ENCODE measurements at places on chromosomes 7 and 10.

- DNase-seq = no peak
Observed at GRCh38 chr10:62057359-62057758, 155.9 kb downstream of the ARID5B start.

GRCh38 chr10:28470873-28471651 is 61.9 kb upstream of the WAC start:
- no peak for DNase-seq

DNA sequence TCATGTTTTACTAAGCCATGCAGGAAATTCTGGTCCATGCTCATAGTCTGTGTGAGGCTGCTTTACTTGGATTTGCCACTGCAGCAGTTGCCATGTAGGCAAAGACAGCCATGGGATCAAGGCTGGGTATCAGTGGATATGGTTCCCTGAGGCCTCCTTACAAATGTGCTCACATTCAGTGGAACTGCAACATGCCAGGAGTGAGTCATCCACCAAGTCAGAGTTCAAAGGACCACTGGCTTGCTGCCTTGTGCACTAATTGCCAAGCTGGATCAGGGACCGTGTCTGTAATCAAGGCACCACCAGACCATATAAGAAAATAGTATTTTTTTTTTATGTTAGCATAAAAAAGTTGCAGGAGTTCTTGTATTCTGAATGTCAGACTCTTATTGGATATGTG is 101.0 kb downstream of the CDCA7L start:
- no peak for DNase-seq

DNA sequence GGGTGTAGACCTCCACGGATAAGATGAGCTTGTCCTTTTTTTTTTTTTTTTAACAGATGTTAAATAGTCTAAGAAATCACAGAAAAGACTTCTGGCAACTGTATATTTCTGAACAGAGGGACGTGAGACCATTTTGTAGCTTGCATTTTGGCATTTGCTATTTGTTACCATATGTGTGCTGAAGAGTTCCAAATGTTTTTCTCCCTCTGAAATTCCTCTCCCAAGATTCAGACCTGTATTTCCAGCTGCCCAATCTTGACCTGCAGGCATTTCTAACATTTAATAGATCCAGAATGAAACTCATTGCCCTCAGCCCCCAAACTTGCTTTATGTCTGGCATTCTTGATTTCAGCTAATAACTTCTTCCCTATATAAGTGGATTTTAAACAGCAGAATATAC is 223.1 kb upstream of the FZD1 start:
- no peak for DNase-seq

GRCh38 chr7:104850374-104850773 is 163.6 kb upstream of the KMT2E start:
- DNase-seq = no peak

- DNase-seq = no peak
Observed at GRCh38 chr7:66409493-66409892, 204.4 kb downstream of the TPST1 start.

- DNase-seq = no peak
Observed at GRCh38 chr7:18180685-18181084, 153.0 kb upstream of the PRPS1L1 start.

GRCh38 chr7:124722292-124722691 is 43.3 kb downstream of the GPR37 start:
- no peak for DNase-seq

DNA sequence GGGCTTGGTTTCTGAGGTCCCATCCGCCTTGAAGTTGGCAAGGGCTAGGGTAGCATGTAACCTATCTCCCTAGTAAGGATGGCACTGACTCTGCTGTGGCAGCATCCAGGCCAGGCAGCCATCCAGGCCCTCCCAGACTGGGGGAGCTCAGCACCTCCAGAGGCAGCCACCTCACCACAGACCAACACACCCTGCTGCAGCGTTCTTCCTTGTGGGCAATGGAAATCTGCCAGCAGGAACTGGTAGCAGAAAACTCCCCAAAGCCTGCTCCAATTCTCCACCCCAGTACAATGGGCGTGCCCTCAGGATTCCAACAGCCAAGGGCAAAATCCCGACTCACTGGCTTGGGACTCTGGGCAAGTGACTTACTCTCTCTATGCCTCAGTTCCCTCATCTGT is 27.5 kb downstream of the DLG5 start:
- no peak for DNase-seq

GRCh38 chr7:47440320-47440719 is 141.6 kb downstream of the TNS3 start:
- DNase-seq = no peak

- DNase-seq = no peak
Observed at GRCh38 chr10:6579183-6579903, 733 bp downstream of the PRKCQ start.

DNA sequence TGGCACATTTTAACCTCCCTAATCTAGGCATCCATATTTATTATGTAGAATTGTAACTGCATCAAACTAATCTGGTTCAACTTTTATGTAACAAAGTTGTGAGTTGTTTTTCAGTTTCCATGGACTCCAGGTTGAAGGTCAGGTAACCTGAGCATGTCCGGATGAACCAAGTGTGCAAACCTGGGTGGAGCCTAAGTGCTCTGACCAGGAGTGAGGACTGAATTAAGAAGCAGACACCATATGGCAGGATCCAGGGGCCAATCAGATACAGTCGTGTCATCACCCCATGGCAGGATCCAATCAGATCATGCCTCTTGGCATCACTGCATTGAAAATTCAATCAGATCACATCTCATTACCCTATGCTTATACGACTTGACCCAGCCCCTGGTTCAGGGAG is 41.2 kb upstream of the PHYHIPL start:
- no peak for DNase-seq

GRCh38 chr7:47771336-47771989 is 176.8 kb downstream of the PKD1L1 start:
- no peak for DNase-seq
